ENCODE measurements at places on chromosomes 12 and 14. TPM values are rescaled to one million over a fixed set of nuclear protein-coding genes. Genes with fewer than 3 reads are reported as not detected.

The L3HYPDH gene
- 31.3 TPM for total RNA-seq

The SSTR1 gene
- 2.9 TPM for total RNA-seq

The DNAJC22 gene
- 0.16 TPM for total RNA-seq

The PTPRQ gene
- total RNA-seq, result 0.68 TPM

The ATL1 gene
- total RNA-seq, result 8.8 TPM

The TEX52 gene
- total RNA-seq, result not detected

The SCARB1 gene
- 20.8 TPM for total RNA-seq

The LRRC9 gene
- 0.08 TPM for total RNA-seq

The DPPA3 gene
- total RNA-seq, result not detected

The DGLUCY gene
- 141 TPM for total RNA-seq
